ENCODE measurements at places on chromosomes 4 and X.

- DNase-seq: no peak
Measured at GRCh38 chr4:84790769-84791565, 175.5 kb downstream of the WDFY3 start.

DNA sequence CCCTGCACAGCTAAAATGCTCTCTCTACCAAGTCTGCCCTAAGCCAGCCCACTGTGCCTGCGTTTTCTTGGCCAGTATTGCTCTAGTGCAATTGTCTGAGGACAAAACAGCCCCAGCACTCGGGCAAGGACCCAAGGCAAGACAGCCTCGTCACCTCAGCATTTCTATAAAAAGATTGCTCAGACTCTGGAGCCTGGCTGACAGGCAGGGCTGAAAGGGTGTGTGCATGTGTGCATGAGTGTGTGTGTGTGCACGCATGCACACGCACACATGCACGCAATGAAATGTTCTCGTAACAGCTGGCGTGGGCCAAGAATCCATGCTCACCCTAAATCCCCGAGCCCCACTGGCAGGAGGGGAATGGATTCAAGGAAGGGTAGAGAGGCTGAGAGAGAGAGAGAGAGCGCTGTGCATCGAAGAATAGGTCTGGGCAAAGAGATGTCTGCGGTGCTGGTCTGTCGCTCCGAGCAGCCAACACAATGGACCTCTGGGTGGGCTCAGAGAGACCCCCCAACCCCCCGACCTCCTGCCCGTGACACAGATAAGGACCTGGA is 579.2 kb downstream of the BCOR start:
- no peak for DNase-seq

GRCh38 chr4:34516524-34516923 is 1727.8 kb downstream of the ARAP2 start:
- no peak for DNase-seq

DNA sequence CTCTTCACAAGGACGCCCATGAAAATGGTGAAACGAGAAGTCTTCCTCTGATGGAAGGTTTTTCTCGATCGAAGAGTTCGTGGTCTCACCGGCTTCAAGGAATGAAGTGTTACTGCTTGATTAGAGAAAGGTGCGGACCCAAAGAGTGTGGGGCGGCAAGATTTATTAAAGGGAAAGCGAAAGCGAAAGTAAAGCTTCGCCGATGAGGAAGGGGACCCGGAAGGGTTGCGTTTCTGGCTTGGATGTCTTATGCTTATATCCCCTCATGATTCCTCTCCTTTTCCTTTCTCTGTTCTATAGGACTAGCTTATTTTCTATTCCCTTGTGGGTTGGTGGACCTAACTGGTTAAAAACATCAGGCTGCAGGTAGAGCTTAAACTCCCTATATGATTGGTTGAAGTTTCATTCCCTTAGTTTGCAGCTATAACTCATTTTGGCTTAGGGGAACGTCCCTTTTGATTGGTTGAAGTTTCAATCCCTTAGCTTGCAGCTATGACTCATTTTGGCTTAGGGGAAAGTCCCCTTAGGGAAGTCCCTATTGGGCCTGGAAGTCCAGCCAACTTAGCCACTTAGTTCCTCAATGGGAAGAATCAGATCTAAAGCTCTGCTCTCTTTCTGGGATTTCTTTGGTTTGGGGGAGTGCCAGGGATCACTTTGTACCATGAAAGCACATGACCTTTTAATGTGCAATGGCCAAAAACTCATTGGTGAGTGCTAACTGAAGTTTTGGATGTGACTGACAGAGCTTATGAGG is 1025.0 kb upstream of the PCDH10 start:
- DNase-seq: no peak

DNA sequence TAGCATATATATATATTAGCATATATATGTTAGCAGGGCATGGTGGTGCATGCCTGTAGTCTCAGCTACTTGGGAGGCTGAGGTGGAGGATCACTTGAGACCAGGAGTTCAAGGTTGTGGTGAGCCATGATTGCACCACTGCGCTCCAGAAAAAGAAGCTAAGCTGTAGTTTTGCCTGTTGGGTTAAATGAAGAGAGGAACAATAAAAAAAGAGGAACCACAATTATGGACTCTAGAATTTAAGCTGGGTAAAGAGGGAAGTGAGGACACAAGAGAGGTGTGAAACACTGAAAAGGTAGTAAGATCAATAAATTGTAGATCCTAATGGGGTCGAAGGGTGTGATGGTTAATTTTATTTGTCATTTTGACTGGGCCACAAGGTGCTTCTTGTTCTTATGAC is 40.5 kb upstream of the HSD17B10 start:
- DNase-seq: no peak

- no peak for DNase-seq
Measured at GRCh38 chr4:83197555-83198235, 83.2 kb upstream of the PLAC8 start.

- DNase-seq: no peak
Measured at GRCh38 chrX:137290011-137290410, 256.2 kb upstream of the GPR101 start.

Data from stimulated activated CD4-positive, alpha-beta T cell treated with anti-CD3 and anti-CD28 coated beads, Interleukin-1b, Interleukin-23, amount 100 ng/mL, for 1 hour (primary cell).